Fibroblast of lung (primary cell): ENCODE measurements at places on chromosomes 7 and 10. TPM values are rescaled to one million over a fixed set of nuclear protein-coding genes. Genes with fewer than 3 reads are reported as not detected.

- peak; percentile 53 for DNase-seq
Measured at GRCh38 chr10:92850185-92850584, 1.9 kb downstream of the EXOC6 start.

DNA sequence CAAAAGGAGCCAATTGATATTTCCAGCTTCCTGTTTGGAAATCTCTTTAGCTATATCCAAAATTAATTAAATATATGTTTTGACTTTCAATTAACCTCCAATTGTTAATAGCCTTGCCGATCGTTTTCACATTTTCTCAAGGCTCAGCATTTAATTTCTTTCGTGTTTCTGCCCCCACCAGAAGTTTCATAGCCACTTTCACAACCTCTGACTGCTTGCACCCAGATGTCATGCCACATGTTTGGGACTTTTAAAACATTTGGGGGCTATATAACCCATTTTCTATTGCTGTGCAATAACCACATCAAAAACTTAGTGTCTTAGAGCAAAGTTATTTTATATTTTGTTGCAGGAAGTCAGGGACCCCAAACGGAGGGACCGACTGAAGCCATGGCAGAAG, 510.6 kb upstream of the CNTNAP2 start:
- no peak for DNase-seq

DNA sequence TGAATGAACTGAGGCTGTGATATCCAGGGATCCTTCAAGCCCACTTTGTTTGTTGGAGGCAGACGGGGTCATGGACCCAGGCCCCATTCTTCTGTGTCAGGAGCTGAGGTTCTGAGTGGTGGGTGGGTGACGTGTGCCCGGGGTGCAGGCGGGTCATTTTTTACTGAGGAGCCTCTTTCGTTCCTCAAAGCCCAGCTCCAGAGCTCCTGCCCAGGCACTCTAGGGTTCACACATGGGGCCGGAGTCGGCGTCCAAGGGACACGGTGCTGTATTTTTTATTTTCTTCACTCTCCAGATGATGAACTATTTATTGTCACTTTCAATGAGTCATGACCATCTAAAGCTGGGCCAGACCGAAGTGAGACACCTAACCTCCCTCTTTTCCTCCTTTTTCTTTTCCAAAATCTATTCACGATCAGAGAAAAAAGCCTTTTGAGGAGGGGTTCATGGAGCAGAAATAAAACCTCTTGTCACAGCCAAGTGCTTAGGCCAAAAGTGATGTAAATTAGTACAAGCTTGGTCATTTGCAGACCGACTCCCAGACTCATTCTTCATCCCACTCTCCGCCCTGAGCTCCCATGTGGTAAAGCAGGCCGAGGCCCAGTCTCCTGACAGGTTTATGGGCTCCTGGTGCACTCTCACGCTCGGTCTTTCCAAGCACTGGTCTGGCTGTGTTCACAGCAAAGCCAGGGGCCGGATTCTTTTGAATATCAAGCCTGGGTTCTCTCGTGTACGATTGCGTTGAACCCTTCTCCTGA, 41.4 kb upstream of the PITRM1 start:
- DNase-seq = no peak

- no peak for DNase-seq
Measured at GRCh38 chr10:109467551-109467950, 455.8 kb downstream of the XPNPEP1 start.

DNA sequence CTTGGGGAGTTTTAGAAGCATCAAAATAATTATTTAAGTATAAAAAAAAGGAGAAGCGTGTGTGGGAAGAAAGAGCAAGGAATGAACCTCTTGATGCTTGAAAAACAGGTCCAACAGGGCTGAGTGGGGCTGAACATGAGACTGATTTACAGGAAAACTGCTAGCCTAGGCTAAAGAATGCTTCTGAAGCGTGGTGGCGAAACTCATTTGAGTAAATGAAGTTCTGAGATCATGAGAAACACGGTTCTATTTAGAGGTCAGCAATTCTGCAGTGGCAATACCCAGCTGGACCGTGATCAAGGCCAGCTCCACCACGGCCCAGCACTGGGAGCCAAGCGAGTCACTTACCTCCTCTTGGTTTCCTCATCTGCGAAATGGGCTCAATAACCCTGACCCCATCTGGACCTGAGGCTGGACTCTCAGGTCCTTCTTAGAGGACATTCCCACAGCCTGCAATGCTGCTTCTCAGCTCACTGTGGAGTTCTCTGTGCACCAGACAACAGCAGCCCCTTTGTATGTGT, 140.1 kb upstream of the ADAM12 start:
- DNase-seq = no peak

GRCh38 chr10:127399668-127400067, 149.4 kb upstream of the NPS start:
- DNase-seq = no peak

DNA sequence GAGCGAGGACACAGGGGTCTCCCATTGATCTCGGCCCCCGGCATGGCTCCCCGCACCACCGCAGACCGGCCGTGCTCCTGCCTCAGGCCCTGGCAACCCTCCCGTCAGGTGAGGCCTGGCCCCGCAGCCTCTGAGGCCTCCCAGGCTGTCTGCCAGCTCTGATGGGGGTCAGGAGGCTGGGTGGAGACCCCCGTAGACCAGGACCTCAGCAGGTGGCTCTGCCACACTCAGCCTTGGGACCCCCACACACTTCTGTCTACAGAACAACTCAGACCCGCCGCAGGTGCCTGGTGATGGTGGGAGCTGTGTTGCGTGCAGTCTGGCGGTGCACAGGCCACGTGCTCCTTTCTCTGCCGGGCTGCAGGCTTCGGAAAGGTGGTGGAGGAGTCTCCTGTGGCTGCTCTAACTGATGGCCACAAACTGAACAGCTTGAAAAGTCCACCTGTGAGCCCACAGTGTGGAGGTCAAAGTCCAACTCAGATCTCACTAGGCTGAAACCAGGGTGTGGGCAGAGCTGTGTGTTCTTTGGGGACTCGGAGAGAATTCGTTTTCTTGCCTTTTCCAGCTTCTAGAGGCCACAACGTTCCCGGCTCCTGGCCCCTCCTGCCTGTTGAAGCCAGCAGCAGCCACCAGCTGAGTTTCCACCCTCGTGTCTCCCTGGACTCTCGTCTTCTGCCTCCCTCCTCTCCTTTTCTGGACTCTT, 62.5 kb downstream of the PWWP2B start:
- DNase-seq = no peak

- no peak for DNase-seq
Measured at GRCh38 chr7:107471292-107472070, 1.6 kb downstream of the GPR22 start.

DNA sequence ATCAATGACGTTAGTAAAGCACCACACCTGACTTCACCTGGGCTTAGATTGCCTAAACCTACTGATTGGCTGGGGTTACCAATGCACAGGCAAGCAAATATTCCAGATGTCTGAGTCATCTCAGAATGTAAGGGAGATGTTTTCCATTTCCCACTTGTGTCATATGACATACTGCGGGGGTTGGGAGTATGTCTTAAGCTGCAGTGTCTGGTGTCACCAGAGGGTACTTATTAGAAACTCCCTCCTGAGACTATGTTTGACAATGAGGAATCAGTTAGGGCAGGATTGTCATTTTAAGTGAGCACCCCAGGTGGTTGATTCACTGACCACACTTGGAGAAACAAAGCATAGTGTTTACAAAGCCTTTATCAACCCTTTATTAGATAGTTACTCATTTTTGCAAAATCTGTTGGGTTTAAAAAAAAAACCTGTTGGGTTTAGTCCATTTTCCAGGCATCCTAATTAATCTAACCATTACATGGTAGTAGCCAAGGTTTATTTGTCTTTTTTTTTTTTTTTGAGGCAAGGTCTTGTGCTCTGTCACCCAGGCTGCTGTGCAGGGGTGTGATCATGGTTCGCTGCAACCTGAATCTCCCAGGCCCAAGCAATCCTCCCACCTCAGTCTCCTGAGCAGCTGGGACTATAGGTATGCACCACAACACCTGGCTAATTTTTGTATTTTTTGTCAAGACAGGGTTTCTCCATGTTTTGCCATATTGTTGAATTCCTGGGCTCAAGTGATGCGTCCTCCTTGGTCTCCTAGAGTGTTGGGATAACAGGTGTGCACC, 72.5 kb downstream of the CDK6 start:
- peak; percentile 51 for DNase-seq

DNA sequence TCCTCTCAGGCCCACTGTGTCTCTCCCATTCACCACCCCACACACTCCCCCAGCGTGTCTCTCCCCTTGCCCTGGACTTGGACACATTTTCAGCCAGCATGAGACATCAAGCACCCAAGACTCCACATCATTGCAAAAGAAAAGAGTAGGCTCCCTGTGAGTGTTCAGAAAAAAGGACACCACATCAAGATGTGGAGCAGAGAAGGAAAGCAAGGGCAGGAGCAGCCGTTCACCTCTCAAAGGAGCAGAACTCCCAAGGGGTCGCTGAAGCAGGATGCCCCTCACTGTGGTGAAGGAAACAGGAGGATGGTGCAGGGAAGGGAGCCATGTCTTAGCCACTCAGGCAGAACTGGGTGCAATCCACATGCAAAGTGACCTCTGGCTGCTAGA, 89.9 kb upstream of the MACROH2A2 start:
- no peak for DNase-seq

- DNase-seq = peak; percentile 74
Measured at GRCh38 chr7:100247152-100247757, 27.5 kb downstream of the PVRIG start.

GRCh38 chr10:70571636-70572439, 30.7 kb downstream of the PRF1 start:
- no peak for DNase-seq

DNA sequence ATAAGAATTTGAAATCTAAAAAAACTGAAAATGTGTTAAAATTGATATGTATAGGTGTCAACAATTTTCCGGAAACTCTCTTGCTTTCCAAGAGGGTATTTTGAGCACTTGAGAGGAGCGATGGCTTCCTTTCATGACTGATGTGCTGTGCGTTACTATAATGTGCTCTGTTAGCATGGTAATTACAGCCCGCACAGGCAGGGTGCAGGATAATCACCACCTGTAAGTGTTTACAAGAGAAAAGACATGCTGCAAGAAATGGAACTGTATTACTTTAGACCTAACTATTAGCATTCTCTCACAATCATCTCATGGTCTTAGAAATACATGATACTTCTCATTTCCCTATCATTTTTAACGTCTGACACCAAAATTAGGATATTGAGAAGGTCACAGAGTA, 92.4 kb upstream of the ADARB2 start:
- no peak for DNase-seq

- DNase-seq = no peak
Measured at GRCh38 chr10:122464586-122464985, 3.2 kb downstream of the HTRA1 start.

DNA sequence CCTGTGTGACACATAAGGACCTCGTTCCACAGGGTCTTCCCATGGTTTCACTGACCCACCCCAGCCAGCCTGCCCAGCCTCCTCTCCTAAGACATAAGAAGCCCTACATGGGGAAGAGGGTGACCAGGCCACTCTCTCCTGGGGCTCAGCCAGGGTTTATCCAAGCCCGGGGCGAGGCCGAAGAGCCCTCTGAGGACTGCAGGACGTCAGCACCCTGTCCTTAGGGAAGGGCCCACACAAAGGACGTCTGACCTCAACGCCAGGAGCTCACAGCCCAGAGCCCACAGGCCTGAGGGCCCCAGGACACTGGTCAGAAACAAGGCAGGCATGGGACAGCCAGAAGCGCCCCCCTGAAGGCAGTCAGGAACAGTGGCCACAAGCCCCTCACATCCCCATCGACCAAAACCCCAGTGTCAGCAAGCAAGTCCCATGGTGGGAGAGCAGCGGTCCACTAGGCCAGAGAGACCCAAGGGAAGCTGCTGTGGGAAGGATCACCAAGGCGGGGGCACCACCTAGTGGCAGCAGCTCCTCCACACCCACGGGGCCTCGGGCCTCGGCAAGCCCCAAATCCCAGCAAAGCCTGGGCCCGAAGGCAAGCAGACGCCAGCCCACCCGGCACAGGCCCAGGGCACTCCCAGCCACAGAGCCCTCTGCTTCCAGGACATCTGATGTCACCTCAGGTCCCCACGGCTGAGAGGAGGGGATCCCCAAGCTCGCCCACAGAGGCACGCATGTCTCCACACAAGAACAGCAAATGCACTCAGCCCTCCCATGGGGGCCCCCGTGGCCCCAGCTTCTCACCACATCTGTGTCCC, 23.4 kb downstream of the MAD1L1 start:
- peak; percentile 75 for DNase-seq

DNA sequence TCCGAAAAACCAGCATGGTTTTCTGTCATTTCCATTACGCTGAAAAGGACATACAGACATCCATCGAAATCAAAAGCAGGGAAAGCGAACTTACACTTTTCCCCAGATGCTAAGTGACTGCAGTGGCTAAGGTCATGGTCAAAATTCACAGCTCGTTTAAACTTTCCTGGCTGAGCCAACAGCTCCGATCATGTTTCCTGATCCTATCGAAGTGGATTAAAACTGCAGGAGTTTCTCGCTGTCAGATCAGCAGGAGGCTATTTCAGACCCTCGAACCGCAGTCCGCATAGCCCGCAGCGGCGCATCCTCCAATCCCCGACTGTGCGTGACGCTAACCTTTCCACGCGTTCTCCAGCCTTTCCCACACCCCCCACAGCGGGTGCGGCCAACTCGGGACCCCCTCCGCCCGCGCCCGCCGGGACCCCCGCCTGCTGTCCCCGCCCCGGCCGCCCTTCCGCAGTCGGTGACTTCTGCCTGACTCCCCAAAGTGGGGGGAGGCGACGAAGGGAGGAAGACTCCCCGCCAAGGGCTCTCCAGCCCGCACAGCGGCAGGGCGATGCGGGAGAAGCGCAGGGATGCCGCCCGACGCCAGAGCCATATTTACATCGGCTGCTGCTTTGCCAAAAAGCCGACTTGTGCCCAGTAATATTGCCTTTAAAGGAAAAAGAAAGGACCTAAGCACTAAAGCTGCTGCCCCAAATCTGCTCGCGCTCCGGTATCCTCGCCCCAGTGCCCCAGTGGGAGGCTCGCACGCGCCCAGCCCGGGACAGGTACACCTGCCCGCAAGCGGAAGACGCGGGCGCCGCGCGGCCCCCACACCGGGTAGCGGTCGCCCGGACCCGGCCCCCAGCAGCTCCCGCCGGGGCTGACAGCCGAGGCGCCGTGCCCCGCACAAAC, 1.2 kb downstream of the PIP4K2A start:
- DNase-seq = no peak

- DNase-seq = no peak
Measured at GRCh38 chr10:45399113-45399512, 25.1 kb downstream of the ALOX5 start.

DNA sequence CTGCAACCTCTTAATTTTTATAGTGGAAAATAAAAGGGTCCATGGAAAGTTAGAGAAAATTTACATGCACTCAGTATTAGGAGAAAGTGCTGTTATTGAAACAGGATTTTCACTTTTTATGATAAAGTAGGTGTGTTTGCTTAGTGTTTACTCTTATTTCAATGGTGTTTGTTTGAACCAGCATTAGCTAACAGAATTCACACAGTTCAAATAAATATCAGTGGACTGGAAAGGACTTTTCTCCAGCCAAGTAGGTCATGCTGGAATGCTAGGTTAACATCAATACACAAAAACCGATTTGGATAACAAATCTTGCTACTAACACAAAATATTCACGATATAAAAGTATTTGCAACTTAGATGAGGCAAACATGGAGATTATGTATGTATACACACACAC, 49.4 kb upstream of the BET1 start:
- DNase-seq = no peak

- no peak for DNase-seq
Measured at GRCh38 chr10:97975598-97975997, 54.8 kb downstream of the CRTAC1 start.

GRCh38 chr7:6675807-6676405, 30.8 kb downstream of the ZNF12 start:
- DNase-seq = peak; percentile 36

The CUBN gene
- 1.1 and 1.5 TPM in 2 replicates for polyA plus RNA-seq

The COBL gene
- polyA plus RNA-seq = 0.07 and 0.10 TPM in 2 replicates

The SPDYE1 gene
- not detected in 2 replicates for polyA plus RNA-seq

The AGR2 gene
- not detected in 2 replicates for polyA plus RNA-seq

The PGAM2 gene
- not detected in 2 replicates for polyA plus RNA-seq

The ZPBP gene
- polyA plus RNA-seq = not detected in 2 replicates

The OR2A5 gene
- polyA plus RNA-seq = not detected in 2 replicates

The CLRN3 gene
- not detected in 2 replicates for polyA plus RNA-seq

The MYPN gene
- 0.77 and 1.9 TPM in 2 replicates for polyA plus RNA-seq
